ENCODE measurements at places on chromosomes 16 and 17.
A peak's percentile ranks its signal among the peaks of the same experiment; 100 is the strongest.

- DNase-seq: no peak
These were observed 28.9 kb downstream of the ZDHHC7 start for GRCh38 chr16:84982434-84982833.

GRCh38 chr16:24721830-24722238 is 7.6 kb upstream of the TNRC6A start:
- DNase-seq: no peak

- DNase-seq: no peak
These were observed 55.4 kb downstream of the ABAT start for GRCh38 chr16:8729779-8730334.

DNA sequence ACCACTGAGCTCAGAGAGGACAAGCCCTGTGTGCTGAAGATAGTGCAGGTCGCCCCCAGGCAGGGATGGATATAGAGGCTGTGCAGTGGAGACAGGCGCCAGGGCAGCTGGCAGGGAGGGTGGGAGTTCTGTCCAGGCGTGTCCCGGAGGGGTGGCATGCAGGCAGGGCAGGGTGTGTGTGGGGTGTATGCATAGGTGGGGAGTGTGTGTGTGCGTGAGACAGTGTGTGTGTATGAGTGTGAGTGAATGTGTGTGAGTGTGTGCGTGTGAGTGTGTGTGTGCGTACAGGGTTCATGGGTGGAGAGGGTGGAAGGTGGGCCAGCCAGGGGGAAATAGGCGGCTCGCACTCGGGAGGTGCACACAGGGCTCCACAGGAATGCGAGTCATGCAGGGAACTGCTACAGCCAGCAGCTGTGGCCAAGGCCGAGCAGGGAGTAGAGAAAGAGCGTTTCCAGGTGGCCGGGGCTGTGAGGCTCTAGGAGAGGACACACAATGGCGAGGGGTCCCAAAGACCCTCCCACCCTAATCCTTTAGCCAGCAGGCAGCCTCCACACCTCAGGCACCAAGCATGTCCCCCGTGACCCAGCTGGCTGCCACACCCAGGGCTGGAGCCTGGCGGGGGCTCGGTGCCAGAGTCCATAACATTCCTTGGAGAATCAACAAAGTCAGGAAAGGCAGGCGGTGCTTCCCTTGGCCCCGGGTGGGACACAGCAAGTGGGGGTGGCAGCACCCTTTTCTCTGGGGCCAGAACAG is 4.6 kb downstream of the PLCD3 start:
- no peak for DNase-seq

DNA sequence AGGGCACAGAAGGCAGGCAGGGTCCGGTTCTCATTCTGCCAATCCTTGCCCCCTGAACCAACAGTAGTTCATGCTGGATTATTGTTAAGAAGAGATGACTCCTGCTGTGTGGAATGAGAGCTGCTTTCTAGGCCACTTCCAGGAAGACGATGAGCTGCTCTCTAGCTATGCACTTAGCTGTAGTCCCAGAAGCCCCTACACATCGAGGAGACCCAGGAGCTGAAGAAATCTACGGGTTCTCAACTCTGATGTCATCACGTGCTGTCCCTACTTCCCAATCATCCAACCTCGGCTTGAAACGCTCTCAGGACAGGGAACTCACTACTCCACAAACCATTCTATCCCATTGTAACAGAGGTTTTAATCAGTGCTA is 29.0 kb upstream of the EMP2 start:
- peak; percentile 65 for DNase-seq

GRCh38 chr17:73142872-73143381 is 21.9 kb upstream of the SSTR2 start:
- DNase-seq: no peak

- DNase-seq: no peak
These were observed 151.2 kb downstream of the MSI2 start for GRCh38 chr17:57407287-57408070.

DNA sequence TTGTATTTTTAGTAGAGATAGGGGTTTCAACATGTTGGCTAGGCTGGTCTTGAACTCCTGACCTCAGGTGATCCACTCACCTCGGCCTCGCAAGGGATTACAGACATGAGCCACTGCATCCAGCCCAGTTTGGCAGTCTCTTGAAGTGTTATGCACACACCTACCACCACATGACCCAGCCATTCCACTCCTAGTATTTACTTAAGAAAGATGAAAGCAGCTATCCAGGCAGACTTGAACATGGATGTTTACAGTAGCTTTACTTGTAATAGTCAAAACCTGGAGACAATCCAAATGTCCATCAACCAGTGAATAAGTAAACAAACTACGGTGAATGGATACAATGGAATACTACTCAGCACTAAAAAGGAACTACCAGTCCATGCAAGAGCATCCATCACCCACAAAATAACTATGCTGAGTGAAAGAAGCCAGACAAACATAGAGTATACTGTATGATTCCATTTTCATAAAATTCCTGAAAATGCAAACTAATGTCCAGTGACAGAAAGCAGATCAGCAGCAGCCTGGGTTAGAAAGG is 37.8 kb upstream of the RASD1 start:
- DNase-seq: no peak

- DNase-seq: peak; percentile 43
These were observed 15.1 kb downstream of the CDH11 start for GRCh38 chr16:65106757-65107156.

DNA sequence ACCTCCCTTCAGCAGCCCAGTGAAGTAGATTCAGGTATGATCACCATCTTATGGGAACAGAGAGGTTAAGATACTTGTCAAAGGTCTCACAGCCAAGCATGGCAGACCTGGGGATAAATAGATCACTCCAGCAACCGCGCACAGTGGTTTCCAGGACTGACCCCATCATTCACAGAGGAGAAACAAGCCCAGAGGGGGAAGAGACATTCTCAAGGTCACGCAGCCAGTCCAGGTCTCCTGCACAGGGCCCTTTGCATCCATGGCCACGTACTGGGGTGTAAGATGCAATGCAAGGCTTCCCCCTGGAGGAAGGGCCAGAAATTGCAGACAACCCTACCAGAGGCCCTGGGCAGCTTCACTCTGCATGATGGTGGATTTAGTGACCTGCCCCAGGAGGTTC is 19.9 kb downstream of the TLE7 start:
- no peak for DNase-seq

GRCh38 chr16:71811261-71811803 is 2.7 kb upstream of the AP1G1 start:
- DNase-seq: no peak

DNA sequence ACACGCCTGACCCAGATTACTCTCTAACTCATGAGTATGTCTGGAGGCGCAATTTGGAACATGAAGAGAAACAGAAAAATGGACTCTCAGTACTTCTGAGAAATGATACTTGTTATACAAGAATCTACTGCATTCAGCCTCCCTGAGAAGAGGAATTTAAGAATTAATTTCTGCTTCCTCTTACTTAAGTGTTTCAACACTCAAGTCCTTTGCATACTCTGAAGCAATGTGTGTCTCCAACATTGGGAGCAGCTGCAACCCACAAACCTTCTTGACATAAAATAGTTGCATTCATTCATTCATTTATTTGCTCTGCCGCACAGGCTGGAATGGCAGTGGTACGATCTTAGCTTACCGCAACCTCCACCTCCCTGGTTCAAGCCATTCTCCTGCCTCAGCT is 199.8 kb downstream of the NPIPA7 start:
- DNase-seq: no peak

GRCh38 chr17:142876-143784 is 5.8 kb downstream of the SCGB1C2 start:
- DNase-seq: no peak

GRCh38 chr16:84765616-84766580 is 53.9 kb upstream of the CRISPLD2 start:
- no peak for DNase-seq

GRCh38 chr16:57071831-57072582 is 20.4 kb upstream of the CPNE2 start:
- DNase-seq: no peak

GRCh38 chr16:71258372-71258771 is 27.9 kb upstream of the HYDIN start:
- DNase-seq: no peak

DNA sequence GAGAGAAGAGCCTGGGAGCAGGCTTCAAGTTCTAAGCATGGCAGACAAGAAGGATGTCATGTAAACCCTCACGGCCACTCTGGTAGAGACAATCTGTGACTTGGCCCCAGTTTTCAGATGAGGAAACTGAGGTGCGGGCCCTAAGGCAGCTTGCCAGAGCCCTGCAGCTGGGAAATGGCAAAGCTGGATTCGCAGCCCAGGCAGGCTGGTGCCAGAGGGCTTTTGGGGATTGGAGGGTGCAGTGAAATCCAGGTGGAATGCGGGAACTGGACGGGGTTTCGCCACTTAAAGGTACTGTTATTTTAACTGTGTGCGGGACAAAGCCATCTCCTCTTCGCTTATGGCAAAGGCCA is 477 bp upstream of the OSGIN1 start:
- no peak for DNase-seq

- DNase-seq: no peak
These were observed 96.6 kb downstream of the LYRM1 start for GRCh38 chr16:20997147-20997546.

DNA sequence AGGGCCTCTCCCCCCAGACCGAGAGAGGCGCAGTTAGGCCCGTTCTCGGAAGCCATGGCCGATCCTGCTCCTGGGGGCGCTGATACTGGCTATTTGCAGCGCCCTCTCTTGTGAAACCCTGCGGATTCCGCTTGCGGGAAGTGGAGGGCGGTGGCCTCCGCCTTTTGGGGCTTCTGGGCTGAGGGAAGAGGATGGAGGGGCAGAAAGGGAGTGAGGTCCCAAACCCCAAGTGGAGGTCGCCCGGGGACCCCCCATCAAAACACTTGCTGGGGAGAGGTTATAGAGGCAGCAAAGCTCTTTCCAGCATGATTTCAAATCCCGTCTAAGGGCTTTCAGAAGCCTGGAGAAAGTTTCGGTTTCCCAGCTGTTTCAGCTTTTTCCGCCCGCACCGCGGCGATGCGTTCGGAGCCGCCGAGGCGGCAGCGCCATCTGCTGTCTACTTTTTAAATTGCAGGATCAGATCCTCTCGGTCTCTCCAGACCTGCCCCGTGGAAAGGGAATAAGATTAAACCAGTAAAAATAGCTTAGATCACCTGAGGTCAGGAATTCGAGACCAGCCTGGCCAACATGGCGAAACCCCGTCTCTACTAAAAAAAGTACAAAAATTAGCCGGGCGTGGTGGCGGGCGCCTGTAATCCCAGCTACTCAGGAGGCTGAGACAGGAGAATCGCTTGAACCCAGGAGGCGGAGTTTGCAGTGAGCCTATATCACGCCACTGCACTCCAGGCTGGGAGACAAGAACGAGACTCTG is 15.8 kb downstream of the SNX20 start:
- DNase-seq: peak; percentile 26

- DNase-seq: no peak
These were observed 5.0 kb downstream of the CARHSP1 start for GRCh38 chr16:8863594-8864424.

All from fibroblast of skin of left biceps (primary cell).